ENCODE measurements at places on chromosomes 5 and 9. TPM values are rescaled to one million over a fixed set of nuclear protein-coding genes. Genes with fewer than 3 reads are reported as not detected.
A peak's percentile ranks its signal among the peaks of the same experiment; 100 is the strongest.

GRCh38 chr5:36177154-36177553 lies 25.2 kb downstream of the SKP2 start:
- no peaks in the 10 kb centered on the region for H3K4me1 ChIP-seq
- DNase-seq = no peak
- H3K27me3 ChIP-seq = no peaks in the 10 kb centered on the region
- H3K27ac ChIP-seq = no peak overlapping the region

GRCh38 chr5:124706729-124707361 lies 39.6 kb downstream of the ZNF608 start:
- peak overlapping the region; percentile 11 for H3K27ac ChIP-seq
- H3K36me3 ChIP-seq = no peaks in the 10 kb centered on the region
- H3K27me3 ChIP-seq = no peaks in the 10 kb centered on the region
- DNase-seq = peak; percentile 70
- H3K4me3 ChIP-seq = no peak overlapping the region
- peaks cover 22% of the 10 kb centered on the region for H3K4me1 ChIP-seq

GRCh38 chr9:89801742-89802670 lies 197.2 kb downstream of the GADD45G start:
- DNase-seq = no peak
- no peak overlapping the region for H3K4me3 ChIP-seq
- H3K27me3 ChIP-seq = no peaks in the 10 kb centered on the region
- no peaks in the 10 kb centered on the region for H3K36me3 ChIP-seq
- H3K4me1 ChIP-seq = peaks cover 10% of the 10 kb centered on the region

GRCh38 chr5:171713152-171713551 lies 72.5 kb upstream of the SMIM23 start:
- H3K4me1 ChIP-seq = no peaks in the 10 kb centered on the region
- no peak overlapping the region for H3K4me3 ChIP-seq
- DNase-seq = no peak
- no peak overlapping the region for H3K27ac ChIP-seq
- no peaks in the 10 kb centered on the region for H3K27me3 ChIP-seq
- no peaks in the 10 kb centered on the region for H3K36me3 ChIP-seq

GRCh38 chr5:65010841-65011240 lies 242.1 kb downstream of the CWC27 start:
- DNase-seq = no peak
- no peak overlapping the region for H3K27ac ChIP-seq
- H3K4me3 ChIP-seq = no peak overlapping the region
- no peaks in the 10 kb centered on the region for H3K27me3 ChIP-seq

GRCh38 chr5:178256746-178257145 lies 24.1 kb upstream of the PHYKPL start:
- H3K27ac ChIP-seq = no peak overlapping the region
- no peaks in the 10 kb centered on the region for H3K4me1 ChIP-seq
- H3K36me3 ChIP-seq = no peaks in the 10 kb centered on the region
- no peak overlapping the region for H3K4me3 ChIP-seq
- no peak for DNase-seq

- H3K36me3 ChIP-seq = no peaks in the 10 kb centered on the region
- H3K27me3 ChIP-seq = no peaks in the 10 kb centered on the region
- H3K27ac ChIP-seq = no peak overlapping the region
- no peaks in the 10 kb centered on the region for H3K4me1 ChIP-seq
Observed at GRCh38 chr5:134026521-134027287, 21.9 kb upstream of the VDAC1 start.

- no peaks in the 10 kb centered on the region for H3K4me1 ChIP-seq
- no peak overlapping the region for H3K4me3 ChIP-seq
- DNase-seq = no peak
- no peaks in the 10 kb centered on the region for H3K36me3 ChIP-seq
- H3K27ac ChIP-seq = no peak overlapping the region
Observed at GRCh38 chr5:62786099-62786498, 207.5 kb downstream of the LRRC70 start.

GRCh38 chr9:2192356-2192979 lies 177.3 kb downstream of the SMARCA2 start:
- H3K4me3 ChIP-seq = no peak overlapping the region
- no peaks in the 10 kb centered on the region for H3K27me3 ChIP-seq
- DNase-seq = no peak
- H3K4me1 ChIP-seq = no peaks in the 10 kb centered on the region
- H3K27ac ChIP-seq = no peak overlapping the region
- peaks cover 81% of the 10 kb centered on the region for H3K36me3 ChIP-seq

GRCh38 chr5:130502702-130503101 lies 598.4 kb downstream of the CHSY3 start:
- no peak overlapping the region for H3K27ac ChIP-seq
- DNase-seq = no peak
- H3K4me1 ChIP-seq = no peaks in the 10 kb centered on the region
- no peak overlapping the region for H3K4me3 ChIP-seq

DNA sequence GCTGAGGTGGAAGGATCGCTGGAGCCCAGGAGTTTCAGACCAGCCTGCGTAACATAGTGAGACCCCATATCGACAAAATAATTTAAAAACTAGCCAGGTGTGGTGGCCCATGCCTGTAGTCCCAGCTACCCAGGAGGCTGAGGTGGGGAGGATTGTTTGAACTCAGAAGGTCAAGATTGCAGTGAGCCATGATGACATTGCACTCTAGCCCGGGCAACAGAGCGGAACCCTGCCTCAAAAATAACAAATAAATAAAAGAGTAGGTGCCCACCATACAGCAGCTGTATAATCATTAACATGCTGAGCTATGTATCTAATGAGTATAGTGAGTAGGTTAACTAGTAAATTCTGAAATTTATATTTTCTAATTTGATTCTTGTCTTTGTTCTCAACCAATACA lies 11.0 kb upstream of the ATP6V0E1 start:
- no peaks in the 10 kb centered on the region for H3K27me3 ChIP-seq
- no peak overlapping the region for H3K4me3 ChIP-seq
- no peaks in the 10 kb centered on the region for H3K4me1 ChIP-seq
- H3K36me3 ChIP-seq = peaks cover 25% of the 10 kb centered on the region

DNA sequence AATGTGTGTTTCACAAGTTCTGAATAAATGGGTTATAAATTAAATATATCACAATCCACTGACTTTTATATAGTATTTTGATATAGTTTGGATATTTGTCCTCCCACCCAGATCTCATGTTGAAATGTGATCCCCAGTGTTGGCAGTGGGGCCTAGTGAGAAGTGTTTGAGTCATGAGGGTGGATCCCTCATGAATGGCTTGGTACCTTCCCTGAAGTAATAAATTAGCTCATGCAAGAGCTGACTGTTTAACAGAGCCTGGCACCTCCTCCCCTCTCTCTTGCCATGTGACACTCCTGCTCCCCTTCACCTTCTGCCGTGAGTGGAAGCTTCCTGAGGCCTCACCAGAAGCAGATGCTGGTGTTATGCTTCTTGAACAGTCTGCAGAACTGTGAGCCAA lies 127.9 kb upstream of the PALM2AKAP2 start:
- no peaks in the 10 kb centered on the region for H3K27me3 ChIP-seq
- no peak overlapping the region for H3K4me3 ChIP-seq
- no peak overlapping the region for H3K27ac ChIP-seq
- DNase-seq = no peak
- H3K4me1 ChIP-seq = no peaks in the 10 kb centered on the region

DNA sequence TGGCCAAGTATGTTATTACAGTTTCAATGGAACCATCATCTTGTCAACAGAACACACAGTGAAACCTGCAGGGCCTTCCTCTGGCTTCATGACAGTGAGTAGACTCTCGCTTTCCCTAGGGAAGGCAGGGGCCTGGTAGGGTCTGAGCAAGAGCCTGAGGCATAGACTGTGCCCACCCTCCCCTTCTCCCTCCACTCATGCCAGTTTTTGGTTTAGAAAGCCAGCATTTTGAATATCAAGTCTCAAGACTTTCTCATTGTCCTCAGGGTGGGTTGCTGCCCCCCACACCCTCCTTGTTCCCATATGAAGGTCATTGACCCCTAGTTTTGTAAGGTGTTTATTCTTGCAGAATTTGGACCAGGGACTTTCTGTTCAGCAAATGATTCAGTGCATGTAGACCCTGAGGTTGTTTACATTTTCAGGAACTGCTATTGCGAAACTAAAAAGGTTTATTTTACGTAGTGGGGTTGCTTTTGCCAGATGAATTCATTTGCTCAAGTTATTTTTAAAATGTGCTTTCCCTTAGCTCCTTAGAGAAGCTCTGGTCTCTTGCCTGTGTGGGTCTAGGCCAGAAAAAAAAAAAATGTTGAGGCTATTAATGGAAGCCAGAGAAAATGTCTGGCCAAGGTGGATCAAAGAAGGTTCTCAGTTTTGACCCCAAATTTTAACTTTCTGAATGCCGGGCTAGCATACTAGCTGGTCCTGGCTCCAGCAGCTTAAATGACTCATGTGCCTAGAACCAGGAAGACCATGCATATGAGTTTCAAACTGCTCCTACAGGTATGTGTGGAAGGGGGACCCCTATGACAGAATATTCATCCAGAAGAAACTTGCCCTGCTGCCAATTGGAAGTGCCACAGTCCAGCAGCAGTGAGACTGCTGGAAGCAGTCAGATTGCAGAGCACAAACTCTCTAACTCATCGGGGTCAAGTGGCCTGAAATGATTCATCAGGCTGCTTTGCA lies 10.1 kb upstream of the MOB3B start:
- no peak for DNase-seq
- H3K4me1 ChIP-seq = peaks cover 22% of the 10 kb centered on the region
- H3K4me3 ChIP-seq = no peak overlapping the region
- H3K36me3 ChIP-seq = peaks cover 8% of the 10 kb centered on the region
- H3K27me3 ChIP-seq = no peaks in the 10 kb centered on the region

- no peak overlapping the region for H3K27ac ChIP-seq
- no peaks in the 10 kb centered on the region for H3K36me3 ChIP-seq
- peaks cover 14% of the 10 kb centered on the region for H3K27me3 ChIP-seq
Observed at GRCh38 chr5:180166176-180166575, 42.8 kb downstream of the RASGEF1C start.

OBP2B gene
- not detected for total RNA-seq

MEF2C gene
- 51.4 TPM for total RNA-seq

NRG2 gene
- total RNA-seq = 1.4 TPM
